ENCODE measurements at places on chromosomes 16 and 17.

- DNase-seq = no peak
Observed at GRCh38 chr17:39219647-39220154, 6.0 kb downstream of the STAC2 start.

GRCh38 chr16:88192601-88193000 lies 190.2 kb upstream of the ZNF469 start:
- DNase-seq = no peak

GRCh38 chr17:28317966-28318758 lies 838 bp upstream of the TMEM97 start:
- no peak for DNase-seq

DNA sequence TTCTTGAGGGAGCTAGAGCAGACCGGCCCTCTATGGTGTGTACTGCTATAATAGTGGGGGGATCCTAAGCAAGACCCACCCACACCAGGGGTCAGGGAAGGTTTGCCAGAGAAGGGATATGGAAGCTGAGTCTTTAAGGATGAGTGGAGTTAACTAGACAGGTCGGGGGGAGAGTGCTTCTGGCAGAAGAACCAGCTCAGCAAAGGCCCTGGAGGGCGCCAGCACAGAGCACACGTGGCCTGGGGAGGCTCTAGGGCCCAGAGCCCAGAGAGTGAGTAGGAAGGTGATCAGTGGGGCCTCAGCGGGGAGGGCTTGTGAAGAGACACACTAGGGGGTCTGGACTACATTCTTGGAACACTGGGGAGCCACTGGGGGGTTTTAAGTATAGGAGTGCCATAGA lies 21.1 kb downstream of the NGFR start:
- no peak for DNase-seq

DNA sequence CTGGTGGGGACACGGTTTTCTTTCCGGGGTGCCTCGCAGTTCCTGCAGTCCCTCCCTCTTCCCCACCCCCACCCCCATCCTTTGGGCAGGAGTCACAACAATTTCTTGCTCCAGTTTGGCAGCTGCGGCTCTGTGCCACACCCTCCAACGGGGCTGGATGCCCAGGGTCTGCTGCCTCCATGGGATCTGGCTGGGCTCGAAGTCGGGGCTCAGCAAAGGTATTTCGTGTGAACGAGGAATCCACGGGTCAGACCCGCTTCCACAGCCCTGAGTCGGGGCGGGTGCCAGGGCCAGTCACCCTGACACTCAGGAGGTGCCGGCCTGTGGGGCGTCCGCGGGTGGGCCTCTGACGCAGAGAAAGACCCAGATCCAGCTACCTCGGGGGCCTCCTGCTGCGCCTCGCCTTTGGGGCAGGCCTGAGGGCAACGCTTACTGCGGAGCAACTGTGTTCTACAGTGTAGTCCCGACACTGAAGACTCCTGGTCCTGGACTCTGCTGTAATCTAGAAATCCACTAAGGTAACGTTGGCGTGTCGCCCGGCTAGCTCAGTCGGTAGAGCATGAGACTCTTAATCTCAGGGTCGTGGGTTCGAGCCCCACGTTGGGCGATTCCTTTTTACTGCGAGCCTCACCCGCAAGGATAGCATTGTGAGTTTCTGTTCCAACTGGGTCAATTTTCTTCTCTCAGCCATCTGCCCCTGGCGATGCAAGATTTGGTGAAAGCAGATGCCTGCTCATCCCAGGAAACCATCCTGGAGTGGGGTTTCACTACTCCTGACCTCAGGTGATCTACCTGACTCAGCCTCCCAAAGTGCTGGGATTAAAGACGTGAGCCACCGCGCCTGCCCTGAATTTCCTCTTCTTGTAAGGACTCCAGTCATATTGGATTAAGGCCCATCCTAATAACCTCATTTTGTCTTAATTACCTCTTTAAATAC lies 12.6 kb upstream of the OR1F1 start:
- peak; percentile 54 for DNase-seq

- DNase-seq = no peak
Observed at GRCh38 chr17:5304636-5305035, 22.6 kb downstream of the RABEP1 start.

- no peak for DNase-seq
Observed at GRCh38 chr16:68481636-68482035, 33.3 kb upstream of the SMPD3 start.

GRCh38 chr16:8355675-8356074 lies 234.6 kb downstream of the TMEM114 start:
- DNase-seq = no peak

- DNase-seq = no peak
Observed at GRCh38 chr17:38893607-38894006, 23.7 kb downstream of the LASP1 start.
